ENCODE measurements at places on chromosomes 11 and 22.

GRCh38 chr11:59212744-59213631 is at the start of gene MPEG1:
TSS of gene MPEG1 (minus strand) at chr11:59212927. CDS start at chr11:59212865, 62 bp downstream.
- no peak for DNase-seq

GRCh38 chr11:60947700-60948099 is 4.3 kb downstream of the SLC15A3 start:
- peak; percentile 42 for DNase-seq

DNA sequence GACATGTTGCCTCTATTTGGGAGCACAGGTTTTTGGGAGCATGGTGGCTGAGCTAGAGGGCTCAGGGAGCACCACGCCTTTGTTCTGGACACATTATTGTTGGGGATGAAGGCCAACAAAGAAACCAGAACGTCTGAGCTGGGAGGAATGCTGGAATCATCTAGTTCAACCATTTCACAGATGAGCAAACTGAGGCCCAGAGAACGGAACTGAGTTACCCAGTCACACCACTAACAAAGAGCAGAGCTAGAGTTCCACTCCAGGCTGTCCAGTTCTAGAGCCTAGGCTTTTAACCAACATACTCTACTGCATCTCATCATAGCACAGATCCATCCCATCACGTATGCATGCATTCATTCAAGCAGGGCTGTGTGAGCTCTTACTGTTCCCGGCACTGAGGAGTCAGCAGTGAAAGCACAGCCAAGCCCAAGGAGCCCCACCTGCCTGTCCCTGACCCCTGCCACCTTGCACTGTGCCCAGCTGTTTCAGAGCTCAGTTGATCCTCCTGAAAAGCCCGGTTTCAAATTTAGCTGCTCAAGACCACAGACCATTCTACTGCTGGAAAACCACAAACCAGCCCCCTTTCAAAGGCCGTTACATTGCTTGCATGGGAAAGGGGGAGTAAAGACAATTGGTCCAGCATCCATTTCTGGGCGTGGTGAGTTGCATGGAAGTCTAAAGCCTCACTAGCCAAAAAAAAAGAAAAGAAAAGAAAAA is 16.9 kb upstream of the TCF20 start:
- no peak for DNase-seq

GRCh38 chr11:95057959-95058358 is 8.7 kb downstream of the KDM4F start:
- no peak for DNase-seq

GRCh38 chr22:17012267-17012666 is 4.2 kb upstream of the GAB4 start:
- DNase-seq = no peak

GRCh38 chr11:117281159-117281558 is 10.0 kb upstream of the BACE1-AS start:
- no peak for DNase-seq

GRCh38 chr11:59708537-59708936 is 5.1 kb downstream of the OR10V1 start:
- no peak for DNase-seq

DNA sequence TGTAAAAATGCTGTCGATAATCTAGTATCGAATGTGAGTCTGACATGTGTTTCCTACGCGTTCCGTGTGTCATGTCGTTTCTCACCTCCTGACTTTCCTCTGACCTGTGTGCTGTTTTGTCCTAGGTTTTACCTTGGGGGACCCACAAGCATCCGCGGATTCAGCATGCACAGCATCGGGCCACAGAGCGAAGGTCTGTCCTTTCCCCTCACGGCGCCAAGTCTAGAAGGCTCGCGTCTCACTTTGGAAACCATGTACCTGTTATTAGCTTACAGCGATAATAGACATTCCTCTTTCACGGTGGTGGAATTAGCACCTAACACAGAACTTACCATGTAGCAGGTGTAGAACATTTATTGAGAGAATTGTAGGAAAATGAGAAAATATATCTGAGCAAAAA is 28.6 kb downstream of the SAMM50 start:
- no peak for DNase-seq

- no peak for DNase-seq
Observed at GRCh38 chr11:3090096-3090901, 33.1 kb upstream of the CARS1 start.

GRCh38 chr22:20216863-20217499 is 51.1 kb downstream of the RTN4R start:
- no peak for DNase-seq

DNA sequence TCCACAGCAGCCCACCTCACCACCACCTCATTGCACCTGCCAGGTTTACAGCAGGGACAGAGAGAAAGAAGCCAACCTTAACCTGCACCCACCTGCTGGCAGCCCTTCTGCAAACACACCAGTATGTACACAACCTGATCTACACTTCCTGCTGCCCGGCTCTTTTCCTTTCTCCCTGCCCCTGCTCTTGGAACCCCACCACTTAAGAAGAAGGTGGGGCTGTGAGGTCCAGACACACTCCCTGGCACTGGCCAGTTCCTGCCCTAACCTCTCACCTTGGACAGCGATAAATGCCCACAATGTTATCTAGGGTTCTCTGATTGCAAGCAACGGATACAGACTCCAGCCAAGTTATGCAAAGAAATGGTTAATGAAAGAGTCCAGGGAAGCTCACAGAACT is 10.8 kb upstream of the SLC35C1 start:
- no peak for DNase-seq

- DNase-seq = no peak
Observed at GRCh38 chr11:128621601-128622501, 34.5 kb upstream of the ETS1 start.

DNA sequence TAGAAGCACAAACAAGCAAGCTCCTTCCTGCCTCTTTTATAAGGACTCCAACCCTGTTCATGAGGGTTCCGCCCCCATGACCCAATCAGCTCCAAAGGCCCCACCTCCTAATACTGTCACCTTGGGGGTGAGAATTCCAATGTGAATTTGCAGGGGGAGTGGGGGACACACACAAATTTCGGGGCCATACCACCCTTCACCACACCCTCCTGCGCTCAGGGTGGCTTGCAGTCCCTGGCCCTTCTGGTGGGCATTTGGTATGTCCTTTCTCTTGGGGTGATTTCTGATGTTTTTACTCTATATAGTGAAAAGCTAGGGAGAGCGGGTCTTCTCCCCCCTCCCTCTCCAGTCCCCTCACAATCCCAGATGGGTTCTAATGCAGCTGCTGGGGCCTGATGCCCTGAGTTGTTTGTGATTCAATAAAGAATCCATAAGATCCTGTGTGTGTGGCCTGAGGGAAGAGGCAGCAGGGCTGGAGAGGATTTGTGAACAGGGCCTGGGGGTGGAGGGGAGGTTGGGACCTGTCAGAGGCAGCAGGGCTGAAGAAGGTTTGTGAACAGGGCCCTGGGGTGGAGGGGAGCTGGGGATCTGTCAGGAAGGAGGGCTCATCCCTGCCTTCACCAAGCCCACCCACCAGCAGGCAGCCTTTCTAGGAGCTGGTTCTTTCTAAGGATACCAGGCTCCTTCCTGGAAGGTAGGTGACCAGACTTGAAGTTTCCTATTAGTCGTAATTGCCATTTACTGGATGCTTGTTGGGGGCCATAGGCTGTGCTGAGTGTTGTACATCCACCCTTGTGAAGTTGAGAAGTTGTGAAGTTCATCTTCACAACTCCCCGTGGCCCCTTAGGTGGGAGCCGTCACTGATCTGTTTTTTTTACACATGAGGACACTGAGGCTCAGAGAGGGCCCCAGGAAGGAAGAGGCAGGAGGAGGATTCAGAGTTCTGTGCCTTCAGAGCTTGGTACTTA is 7.9 kb downstream of the SLC35C1 start:
- no peak for DNase-seq

GRCh38 chr11:699116-699508 is 3.5 kb downstream of the TMEM80 start:
- no peak for DNase-seq

GRCh38 chr11:126147208-126148111 is 64.0 kb downstream of the RPUSD4 start:
- DNase-seq = no peak

GRCh38 chr11:123057661-123058305 is 4.2 kb downstream of the HSPA8 start:
- no peak for DNase-seq

- DNase-seq = no peak
Observed at GRCh38 chr11:95515371-95515770, 274.2 kb downstream of the FAM76B start.

GRCh38 chr11:80196932-80197554 is 756.2 kb upstream of the TENM4 start:
- no peak for DNase-seq

GRCh38 chr11:131441051-131441810 is 70.8 kb downstream of the NTM start:
- DNase-seq = no peak

Data from nucleus accumbens (tissue), 56 donors.